ENCODE measurements at places on chromosomes 12 and 14.
A peak's percentile ranks its signal among the peaks of the same experiment; 100 is the strongest.

DNA sequence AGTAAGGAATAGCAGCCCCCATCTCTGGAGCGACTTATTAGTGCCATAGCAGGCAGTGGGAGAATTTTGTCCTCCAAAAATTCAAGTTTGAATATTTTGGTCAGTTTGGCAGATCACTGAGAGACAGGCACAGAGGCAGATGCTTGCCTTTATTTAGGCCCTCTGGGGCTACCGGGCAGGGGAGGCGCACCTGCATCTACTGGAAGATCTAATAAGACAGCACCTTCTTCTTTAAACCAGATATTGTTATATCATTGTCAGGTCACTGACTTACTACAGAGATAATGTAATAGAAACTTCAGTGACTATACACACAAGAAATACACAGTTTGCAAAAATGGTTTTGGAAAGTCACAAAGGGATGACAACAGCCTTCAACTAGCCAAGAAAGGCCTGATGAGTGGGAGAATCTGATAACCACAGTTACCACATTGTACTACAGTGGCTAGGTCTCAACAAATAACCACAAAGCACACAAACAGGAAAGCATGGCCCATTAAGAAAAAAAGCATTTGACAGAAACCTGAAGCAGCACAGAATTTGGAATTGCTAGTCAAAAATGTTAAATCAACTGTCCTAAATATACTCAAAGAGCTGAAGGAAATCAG lies 56.8 kb downstream of the CDK17 start:
- no peak for DNase-seq

GRCh38 chr14:39107591-39107996 lies 4.6 kb upstream of the SEC23A start:
- no peak for DNase-seq

DNA sequence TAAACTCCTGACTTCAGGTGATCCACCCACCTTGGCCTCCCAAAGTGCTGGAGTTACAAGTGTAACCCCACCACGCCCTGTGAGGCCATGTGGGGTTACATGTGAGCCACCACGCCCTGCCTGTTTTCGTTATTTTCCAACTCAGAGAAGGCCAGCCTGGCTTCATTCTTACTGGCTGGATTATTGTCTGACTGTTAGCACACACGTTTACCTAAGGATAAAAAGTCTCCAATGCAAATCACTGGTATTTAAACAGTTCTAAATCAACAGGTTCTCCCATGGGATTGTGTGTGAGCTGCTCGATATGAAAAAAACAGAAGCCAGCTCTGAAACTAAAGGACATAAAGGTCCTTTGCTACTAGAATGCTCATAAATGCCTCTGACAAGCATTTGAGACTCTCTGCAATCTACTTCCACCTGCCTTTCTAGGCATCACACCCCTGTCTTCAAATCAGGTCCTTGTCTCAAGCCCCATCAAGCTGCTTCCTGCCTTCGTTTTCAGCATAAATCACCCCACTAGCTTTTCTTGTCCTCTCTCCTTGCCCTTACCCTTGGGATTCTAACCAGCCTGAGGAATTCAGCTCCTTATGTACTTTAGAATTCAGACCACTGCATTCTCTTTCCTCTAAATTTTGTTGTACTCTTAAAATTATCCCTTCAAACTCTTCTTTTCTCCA lies 265.0 kb downstream of the DUSP6 start:
- no peak for DNase-seq

DNA sequence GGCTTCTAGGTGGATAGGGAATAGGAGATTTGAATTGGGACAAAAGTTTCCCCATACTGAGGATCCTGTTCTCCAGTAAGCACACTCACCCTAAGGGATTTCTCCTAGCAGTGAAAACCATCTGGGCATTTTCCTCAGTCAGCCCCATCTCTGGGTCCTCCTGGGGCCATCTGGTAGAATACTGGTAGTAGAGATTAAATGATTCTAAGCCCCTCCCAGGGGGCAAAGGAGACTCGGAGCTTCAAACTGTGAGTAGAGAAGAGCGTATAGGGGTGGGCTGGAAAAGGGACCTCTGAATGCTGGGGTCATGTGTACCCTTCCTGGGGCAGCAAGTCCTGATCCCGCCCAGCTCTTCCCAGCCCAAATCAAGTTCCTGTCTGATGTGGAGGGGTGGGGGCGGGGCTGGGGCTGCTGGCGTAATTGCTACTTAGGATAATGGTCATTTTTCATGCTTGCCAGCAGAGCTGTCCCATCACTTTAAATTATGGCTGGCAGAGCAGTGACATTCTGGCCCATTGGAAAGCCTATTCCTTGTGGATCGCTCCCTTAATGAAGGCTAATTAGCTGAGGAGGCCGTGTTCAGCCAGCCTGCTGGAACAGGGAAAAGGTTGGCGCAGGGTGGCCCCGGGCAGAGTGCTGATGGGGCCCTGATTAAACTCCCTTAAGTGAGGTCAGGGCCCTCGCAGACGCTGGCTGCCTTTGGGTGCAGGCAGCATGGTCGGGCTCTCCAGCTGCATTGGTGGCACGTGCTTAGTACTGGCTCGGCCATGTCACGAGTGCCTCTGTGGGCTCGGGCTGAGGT lies 127.8 kb downstream of the TSPAN9 start:
- DNase-seq: no peak

DNA sequence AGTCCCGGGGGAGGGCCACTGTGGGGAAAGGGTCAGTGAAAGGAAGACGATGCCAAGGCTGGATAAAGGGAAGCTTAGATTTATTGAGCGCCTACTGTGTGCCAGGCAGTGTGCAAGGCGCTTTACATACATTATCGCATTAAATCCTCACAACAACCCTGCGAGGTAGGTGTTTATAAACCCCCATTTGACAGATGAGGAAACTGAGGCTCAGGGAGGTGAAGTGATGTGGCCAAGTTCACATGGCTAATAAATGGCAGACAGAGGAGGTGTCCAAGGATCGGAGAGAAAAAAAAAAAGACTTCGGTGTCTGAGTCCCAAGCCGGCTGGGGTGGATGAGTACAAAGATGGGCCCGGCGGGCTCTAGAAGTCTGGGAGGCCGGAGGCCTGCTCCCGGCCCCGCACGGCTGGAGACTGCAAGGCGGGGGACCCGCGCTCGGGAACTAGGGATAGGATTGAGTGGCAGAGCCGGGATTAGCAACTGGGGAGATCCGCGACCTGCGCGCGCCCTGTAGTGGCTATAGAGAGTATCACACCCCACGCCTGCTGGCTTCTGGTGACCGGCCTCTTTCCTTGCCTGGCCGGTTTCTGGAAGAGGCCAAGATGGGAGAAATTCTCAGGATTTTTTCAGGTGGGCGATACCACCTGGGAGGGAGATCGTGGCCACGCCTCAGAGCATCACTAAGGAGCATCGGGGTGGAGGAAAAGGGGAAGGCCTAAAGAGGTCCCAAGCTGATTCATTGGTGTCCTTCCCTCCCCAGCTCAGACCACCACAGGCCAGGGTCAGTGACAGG lies 3.9 kb downstream of the DDN start:
- DNase-seq: peak; percentile 70

- no peak for DNase-seq
Measured at GRCh38 chr14:71942904-71943694, 10.9 kb downstream of the RGS6 start.

- DNase-seq: no peak
Measured at GRCh38 chr12:98803468-98804209, 158.5 kb downstream of the APAF1 start.

DNA sequence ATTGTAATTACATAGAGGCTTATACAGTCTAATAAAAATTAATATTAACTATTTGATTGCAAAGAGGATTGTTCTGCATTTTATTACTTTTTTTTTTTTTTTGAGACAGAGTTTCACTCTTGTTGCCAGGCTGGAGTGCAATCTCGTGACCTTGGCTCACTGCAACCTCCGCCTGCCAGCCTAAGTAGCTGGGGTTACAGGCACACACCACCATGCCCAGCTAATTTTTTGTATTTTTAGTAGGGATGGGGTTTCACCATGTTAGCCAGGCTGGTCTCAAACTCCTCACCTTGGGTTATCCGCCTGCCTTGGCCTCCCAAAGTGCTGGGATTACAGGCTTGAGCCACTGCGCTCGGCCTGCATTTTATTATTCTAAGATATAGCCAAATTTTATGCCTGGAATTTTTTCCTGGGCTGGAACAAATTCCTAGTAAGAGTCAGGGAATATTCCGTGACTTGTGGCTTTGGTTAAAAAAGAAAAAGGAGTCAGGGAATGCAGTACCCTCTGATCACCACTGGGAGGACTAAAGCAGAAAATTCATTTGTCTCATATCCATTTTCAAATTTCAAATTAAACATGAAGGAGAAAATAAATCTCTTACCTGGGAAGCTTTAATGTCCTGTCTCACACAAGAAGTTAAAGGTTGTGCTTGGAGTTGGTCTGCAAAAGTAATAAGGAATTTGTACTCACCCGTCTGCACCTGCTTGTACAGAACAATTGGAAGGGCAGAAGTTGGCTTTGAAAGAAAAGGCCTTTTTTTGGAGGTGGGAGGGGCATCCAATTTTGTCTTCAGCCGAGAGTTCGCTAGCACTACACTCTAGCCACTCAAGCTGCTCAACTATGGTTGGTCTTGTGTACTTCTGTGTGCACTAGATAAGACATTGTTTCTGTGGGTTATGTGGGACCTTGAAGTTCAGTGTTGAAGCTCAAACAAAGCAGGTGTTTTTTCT lies 8.7 kb downstream of the MARK3 start:
- no peak for DNase-seq

DNA sequence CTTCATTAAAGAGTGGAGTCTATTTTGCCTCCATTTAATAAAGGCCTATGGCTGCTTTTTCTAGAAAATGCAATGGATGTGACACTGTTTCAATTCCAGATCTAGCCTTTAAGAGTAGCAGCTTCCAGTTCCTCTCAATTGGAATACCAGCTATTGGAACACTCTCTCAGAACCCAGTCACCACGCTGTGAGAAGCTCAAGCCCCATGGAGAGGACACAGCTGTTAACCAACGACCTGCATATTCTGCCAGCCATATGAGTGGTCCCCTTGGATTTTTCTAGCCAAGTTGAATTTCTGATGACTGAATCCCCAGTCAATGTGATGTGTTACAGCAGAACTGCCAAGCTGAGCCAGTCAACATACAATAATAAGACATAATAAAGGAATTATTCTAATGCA lies 131.8 kb downstream of the TMTC3 start:
- DNase-seq: no peak

DNA sequence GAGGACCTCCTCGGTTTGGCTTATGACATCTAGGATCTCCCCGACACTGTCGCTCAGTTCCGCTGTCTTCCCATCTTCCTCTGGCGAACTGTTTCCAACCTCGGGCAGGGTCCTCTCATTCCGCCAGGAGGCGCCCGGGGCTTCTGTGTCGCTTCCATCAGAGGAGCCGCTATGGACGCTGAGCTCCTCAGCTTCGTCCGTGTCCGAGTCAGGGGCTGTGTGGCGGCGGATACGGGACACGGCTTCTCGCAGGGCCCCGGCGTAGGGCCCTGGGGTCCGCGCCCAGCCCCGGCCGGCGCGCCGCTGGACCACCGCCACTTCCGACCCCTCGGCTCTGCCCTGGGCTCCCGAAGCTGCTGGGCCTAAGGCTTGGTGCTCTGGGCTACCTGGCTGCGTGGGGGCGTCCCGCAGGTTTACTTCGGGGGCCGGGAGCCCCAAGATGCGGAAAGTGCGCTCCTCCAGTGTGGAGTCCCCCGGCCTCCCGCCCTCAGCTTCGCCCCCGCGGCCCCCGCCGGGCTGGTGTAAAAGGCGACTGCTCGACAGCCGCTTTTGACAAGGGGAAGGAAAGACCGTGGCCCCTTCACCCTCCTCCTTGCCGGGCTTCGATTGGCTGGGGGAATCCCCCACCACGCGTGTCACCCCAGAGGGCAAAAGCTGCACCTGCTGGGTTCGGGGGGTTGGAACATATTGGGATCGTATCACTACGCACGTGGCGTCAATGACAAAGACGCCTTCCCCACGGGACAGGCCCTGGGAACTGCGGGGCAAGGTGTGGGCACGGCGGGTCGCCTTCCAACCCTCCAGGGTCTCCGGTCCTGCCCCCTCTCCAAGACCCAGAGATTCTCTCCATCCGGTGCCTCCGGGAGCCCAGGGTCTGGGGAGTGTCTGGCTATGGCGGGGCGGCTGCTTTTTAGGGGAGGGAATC lies 2.1 kb downstream of the DDN start:
- peak; percentile 78 for DNase-seq

DNA sequence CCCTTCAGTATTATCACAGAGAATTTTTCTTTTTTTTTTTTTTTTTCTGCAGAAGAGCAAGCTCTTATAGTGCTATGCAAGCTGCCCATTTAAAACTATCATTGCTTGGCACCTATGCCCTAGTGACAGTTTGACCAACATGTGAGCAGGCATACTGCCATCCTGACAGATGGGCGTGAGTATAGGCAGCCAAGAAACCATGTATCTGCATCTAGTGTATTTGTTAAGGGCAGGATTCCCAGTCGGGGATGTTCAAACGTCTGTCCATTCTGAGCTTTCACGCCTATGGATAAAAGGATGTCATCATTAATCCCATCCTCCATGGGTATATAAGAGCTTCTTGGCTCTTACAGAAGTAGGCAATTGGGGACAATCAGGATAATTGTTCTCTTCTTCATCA lies 8.8 kb downstream of the VRK1 start:
- DNase-seq: no peak

GRCh38 chr14:51954031-51954430 lies 35.3 kb upstream of the RTRAF start:
- no peak for DNase-seq

- no peak for DNase-seq
Measured at GRCh38 chr14:59707778-59708561, 131.4 kb upstream of the CCDC175 start.

GRCh38 chr14:54805070-54805444 lies 97.6 kb downstream of the GCH1 start:
- no peak for DNase-seq

GRCh38 chr14:42335918-42336317 lies 729.2 kb downstream of the LRFN5 start:
- no peak for DNase-seq

GRCh38 chr12:52900166-52900895 lies 4.5 kb downstream of the KRT8 start:
- no peak for DNase-seq

DNA sequence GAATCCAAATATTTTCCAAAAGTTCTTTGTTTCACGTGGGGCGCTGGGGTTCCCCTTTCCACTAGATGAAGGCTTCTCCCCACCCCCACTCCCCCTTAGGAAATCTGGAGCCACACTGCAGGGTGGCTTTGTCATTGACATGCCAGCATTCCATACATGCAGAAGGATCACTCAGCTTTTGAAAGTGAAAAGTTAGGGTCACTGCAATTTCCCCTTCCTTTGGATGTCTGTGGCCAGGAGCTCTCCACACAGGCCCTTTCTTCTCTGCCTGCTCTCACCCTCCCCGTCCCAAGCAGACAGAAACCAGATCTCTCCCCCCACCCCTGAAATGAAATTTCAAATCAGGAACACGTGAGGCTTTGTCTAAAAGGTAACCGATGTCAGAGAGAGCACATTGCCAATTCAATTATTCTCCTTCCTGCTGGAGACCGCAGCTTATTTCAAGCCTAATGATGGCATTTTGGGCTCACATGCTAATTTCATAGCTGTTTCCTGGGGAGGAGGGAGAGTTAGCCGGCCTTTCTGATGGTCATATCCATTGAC lies 153.9 kb upstream of the RFLNA start:
- no peak for DNase-seq

- DNase-seq: no peak
Measured at GRCh38 chr12:15880721-15881120, 1.5 kb upstream of the STRAP start.

GRCh38 chr14:74459289-74459946 lies 33.4 kb upstream of the SYNDIG1L start:
- DNase-seq: peak; percentile 42

Measured in activated T-cell treated with anti-CD3 and anti-CD28 coated beads, Interleukin-2, amount 50 U/mL, for 24 hours (primary cell).